ENCODE measurements at places on chromosomes 5 and 9.

GRCh38 chr5:19745247-19745646, 242.8 kb downstream of the CDH18 start:
- DNase-seq = no peak

DNA sequence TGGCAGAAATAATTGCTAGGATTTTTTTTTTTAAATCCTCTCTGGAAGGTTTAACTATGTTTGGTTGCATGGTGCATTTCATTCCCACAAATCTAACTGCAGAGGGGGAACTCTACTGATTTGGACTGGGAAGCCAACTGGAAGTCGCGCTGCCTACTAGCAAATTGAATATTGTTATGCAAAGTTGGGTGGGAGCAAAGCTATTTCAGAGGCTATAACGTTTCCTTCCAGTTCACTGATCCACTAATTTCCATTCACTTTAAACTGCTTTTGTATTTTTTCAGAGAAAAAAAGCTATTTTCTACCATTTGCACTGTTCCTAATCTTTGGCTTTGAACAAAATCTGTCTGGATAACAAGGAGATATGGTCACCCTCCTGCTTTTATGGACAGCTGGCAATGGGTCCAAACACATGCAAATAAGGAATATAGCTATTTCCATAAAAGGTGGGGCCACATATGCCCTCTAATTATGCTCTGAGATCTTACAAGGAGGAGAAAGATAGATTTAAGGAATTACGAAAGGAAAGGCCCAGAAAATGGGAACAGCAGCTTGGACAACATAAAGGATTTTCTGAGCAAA, 40.1 kb downstream of the MACIR start:
- no peak for DNase-seq

DNA sequence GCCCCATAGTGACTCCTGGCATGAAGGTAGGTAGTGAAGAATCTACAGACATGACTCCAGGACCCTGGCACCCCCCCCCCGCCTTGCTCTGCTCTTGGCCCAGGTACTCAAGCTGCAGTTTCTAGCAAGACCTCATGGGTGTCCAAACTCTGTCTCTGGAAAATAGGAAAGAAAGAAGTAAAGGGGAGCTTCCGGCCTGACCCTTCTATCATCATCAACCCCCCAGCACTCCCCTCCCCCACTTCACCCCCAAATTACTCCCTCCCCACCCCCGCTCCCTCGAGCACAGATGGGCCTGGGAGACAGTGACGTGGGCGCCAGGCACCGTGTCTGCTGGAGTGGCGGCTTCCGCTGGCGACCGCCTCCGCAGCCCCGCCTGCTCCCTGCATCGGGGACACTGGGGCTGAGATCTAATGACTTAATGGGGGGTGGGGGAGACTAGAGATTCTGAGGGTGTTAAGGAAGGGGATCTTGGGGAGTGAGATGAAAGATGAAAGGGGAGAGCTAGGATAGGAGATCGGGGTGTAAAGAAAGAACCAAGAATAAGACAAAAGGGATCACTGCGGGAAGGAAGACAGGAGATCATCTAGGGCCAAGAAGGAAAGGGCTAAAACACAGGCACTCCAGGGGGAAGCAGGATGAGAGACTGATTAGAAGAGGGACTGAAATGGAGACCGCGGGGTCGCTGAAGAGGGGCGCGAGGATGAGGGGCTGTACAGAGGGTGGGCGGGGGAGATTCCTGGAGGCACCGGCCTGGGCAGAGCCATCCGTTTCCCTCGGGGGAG, 1.1 kb upstream of the DNAJB5 start:
- no peak for DNase-seq

DNA sequence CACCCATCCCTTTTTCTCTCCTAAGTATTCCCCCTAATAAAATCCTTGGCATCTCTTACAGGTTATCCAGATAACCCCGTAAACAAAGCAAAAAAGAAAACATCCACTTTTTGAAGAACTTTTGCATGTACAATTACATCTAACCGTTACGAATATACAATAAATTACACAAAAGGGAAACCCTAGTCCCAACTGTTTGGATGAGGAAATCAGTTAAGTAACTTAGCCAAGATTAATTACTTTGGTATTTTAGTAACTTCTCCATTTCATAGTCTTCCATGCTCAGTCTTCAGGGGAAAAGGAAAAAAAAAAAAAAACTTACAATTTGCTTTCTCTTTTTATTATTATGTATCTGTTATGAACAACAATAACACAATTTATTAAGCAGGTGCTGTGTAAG, 212.9 kb downstream of the ACTL7B start:
- DNase-seq = no peak

- DNase-seq = no peak
Observed at GRCh38 chr5:172090976-172091547, 84.6 kb upstream of the FBXW11 start.

DNA sequence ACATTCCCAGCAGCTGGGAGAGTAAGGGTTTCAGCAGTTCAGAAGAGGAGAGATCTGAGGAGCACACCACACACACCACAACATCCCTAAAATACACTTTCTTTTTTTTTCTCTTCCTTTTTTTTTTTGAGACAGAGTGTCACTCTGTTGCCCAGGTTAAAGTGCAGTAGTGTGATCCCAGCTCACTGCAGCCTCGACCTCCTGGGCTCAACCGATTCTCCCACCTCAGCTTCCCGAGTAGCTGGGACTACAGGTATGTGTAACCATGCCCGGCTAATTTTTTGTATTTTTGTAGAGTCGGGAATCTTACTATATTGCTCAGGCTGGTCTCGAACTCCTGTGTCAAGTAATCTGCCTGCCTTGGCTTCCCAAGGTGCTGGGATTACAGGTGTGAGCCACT, 9.7 kb upstream of the UBAP1 start:
- no peak for DNase-seq

- DNase-seq = no peak
Observed at GRCh38 chr9:127917603-127918002, 762 bp upstream of the ST6GALNAC4 start.
